ENCODE measurements at places on chromosomes 5 and 9.

GRCh38 chr5:151086905-151087360 lies 6.1 kb upstream of the TNIP1 start:
- no peak for DNase-seq

DNA sequence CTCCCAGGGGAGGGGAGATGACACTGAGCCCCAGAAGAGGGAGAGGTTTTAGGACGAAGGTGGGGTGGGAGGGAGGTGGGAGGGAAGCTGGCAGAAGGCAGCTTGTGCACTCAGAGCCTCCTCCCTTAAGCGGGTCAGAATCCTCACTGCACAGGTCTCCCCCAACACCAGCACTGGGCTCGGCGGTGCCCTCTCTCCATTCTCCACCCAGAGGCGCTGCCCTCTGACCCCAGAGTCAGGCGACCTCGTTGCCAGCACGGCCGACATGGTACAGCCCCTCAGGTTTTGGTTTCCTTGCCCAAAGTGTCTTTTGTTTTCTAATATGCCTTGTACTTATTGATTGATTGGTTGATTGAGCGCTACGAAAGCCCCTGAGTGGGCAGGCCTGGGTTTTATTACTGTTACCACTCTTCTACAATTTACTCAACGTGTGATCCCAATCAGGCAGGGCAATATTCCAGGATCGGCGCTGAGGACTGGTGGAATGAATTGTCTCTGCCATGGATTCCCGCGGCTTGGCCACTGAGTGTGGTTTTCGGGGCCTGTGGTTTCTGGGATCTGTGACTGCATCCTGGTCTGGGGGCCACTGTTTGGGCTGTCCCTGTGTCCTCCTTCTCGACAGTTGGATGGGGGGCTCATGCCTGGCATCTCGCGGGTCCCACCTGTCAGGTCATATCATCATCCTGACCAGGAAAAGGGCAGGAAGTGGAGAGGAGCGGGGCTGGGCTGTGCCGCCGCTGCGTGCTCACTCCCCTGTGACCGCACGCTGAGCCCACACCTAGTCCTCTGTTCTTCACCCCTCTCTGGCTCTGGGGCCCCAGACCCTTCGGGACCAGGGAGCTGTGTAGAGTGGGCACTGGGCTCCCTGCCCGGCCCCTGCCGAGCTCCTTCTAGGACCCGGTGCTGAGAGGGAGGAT lies 9.6 kb upstream of the FCN2 start:
- no peak for DNase-seq

DNA sequence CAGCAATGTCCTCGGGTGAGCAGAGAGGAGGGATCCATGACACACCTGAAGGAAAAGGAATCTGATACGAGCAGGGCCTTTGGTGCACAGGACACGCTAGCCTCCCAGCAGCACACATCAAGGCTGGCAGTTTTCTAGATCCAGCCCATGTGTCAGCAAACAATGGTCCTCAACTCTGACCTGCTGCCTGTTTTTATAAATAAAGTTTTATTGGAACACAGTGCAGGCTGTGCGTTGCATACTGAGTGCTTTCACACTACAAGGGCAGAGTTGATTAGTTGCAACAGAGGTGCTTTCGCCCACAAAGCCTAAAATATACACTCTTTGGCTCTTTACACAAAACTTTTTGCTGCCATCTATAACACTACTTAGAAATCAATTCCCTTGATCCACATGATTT lies 147.1 kb downstream of the MYO10 start:
- no peak for DNase-seq

GRCh38 chr9:113737517-113738271 lies 138.4 kb upstream of the ZNF618 start:
- DNase-seq: no peak

DNA sequence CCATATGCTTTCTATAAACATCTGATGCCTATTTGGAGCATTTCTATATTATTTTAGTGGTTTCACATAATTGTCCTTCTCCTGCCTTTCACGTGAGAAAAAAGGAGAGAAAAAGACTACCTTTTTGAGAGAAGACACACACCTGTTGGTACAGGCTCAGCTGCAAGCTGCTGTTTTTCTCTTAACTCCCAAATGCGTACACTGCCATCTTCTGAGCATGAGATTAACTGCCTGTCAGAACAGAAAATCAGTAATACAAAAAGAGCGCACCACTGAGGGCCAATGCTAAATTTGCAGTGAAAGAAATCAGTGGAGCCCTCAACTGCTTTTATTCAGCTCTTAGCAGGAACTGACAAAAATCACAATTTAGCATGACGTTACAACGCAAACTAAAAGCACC lies 54.9 kb downstream of the WDR41 start:
- no peak for DNase-seq

- DNase-seq: no peak
Observed at GRCh38 chr5:143400541-143401226, 2.8 kb downstream of the NR3C1 start.

DNA sequence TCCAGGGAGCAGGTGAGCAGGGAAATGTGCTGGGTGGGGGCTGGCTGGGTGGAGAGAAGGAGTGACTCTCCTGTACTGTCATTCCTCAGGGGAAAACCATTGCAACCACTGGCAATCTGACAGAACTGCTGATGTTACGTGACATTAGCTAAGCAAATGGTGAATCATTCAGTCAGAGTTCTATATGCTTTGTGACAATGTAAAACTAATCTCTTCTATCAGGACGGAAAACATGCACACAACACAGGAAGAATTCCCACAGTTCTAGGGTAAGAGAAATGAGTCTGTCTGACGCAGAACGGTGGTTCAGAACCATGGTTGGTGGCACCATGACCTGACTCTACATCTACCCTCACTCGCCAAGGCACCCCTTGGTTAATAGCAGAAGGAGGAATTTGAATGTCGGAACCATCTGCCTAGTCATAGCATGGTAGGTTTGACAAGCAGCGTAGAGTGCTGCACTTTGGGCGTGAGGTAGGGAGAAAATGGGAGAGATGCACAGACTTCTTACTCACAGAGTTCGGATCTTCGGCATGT lies 243.6 kb upstream of the PANK3 start:
- no peak for DNase-seq

DNA sequence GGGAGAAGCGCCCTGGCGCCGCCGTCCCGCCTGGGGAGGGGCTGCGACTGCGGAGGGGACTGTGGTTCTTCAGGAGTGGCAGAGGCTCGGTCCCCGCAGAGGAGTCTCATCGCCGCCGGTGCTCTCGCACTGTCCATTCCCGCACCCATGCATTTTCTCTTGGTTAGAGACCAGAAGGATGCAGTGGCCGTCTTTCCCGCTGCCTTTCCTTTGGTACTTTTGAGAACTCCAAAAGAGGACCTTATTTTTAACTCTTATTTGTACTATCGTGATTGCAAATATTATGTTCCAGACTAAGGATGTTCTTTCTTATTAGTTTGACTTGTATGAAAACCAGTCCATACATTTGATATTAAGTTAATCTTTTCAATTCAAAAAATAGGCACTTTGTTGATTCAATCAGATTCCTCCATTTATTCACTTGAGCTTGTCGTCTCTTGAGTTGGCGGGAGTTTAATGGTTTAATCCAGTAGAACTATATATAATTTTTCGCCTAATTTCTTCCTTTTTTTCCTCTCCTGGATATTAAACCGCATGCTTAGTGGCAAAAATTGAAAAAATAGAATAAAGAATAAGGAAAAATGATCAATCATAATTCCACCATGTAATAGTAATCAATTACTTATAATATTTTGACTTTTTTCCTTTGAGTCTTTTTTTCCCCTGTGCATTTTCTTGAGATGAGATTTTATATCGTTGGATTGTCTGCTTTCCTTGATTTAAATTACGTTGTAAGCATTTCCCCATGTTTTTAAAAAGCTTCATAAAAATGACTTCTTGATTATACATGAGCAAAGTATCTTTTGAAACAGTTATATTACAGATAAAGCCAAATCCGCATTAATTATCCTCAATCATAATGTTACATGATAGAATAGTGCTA lies 861 bp downstream of the ZFYVE16 start:
- DNase-seq: no peak

DNA sequence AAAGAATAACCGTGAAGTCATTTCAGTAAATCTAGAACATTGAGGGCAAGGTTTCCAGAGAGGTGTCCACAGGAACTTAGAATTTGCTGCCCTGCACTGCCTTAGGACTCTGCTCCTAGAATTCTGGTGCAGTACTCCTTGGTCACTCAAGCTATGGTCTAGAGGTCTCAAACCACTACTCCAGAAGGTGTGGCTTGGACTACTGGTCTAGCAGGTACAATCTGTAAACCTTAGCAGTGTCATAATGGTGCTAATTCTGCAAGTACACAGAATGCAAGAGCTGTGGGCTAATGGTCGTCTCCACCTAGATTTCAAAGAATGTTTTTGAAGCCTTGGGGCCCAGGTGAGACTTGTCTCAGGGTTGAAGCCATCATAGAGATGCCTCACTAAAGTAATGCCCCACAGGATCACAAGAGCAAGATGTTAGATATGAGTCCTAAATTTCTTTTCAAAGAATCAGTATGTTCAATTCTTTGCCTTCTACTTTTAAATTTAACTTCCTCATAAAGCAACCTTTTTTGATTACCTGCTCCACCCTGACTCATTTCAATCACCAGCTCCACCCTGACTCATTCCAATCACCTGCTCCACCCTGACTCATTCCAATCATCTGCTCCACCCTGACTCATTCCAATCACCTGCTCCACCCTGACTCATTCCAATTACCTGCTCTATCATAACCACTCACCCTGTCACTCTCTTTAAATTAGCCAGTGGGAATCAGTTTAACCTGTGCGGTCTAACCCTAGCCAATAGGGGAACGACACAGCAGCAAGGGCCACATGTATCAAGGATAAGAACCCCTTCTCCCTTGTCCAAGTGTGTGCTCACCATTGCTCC lies 1111.8 kb upstream of the ACO1 start:
- no peak for DNase-seq

- no peak for DNase-seq
Observed at GRCh38 chr9:69122082-69122548, 52.0 kb upstream of the TJP2 start.

GRCh38 chr5:138601444-138601843 lies 26.2 kb upstream of the HSPA9 start:
- DNase-seq: no peak

DNA sequence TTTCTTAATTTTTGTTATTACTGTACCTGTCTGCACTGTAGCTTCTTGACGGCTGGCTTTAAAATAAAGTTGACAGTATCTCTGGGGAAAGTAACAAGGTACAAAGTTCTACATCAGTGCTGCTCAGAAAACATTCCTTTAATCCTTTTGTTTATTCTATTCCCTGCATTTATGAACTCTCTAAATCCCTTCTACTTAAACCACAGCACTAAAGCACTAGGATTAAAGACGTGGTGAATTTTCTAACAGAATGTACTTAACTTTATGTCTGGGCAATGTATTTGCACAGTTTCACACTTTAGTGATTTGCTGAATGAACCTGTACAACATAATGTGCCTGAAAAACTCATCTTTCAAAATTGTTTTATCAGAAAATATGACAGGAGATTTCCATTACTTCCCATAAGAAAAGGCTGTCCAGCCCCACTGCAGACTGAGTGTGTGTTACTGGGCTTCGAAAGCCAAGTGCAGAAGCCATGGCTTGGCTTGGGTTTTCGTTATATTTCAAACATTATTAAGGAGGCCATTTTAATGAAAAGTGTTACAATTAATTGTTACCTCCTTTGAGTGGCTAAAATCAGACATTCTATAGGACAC lies 43.8 kb downstream of the LHFPL2 start:
- DNase-seq: no peak

GRCh38 chr9:89534515-89535287 lies 36.8 kb upstream of the SEMA4D start:
- DNase-seq: no peak

DNA sequence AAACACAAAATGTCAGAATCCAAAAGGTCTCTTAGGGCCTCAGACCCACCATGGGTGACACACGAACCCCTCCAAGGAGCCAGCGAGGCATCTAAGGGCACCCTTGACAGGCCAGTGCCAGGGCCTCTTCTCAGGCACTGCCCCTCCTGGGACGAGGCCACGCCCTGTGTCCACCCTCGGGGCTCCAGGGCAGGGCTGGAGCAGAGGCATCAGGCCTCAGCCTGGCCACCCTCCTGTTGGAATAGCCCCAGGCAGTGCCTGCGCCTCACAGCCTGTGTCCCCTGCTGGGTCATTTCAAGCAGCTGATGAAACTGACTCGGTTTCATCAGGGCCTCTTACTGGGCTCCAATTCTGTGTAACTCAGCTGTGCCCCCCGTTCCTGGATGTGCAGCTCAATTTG lies 32.8 kb upstream of the SUSD3 start:
- no peak for DNase-seq

DNA sequence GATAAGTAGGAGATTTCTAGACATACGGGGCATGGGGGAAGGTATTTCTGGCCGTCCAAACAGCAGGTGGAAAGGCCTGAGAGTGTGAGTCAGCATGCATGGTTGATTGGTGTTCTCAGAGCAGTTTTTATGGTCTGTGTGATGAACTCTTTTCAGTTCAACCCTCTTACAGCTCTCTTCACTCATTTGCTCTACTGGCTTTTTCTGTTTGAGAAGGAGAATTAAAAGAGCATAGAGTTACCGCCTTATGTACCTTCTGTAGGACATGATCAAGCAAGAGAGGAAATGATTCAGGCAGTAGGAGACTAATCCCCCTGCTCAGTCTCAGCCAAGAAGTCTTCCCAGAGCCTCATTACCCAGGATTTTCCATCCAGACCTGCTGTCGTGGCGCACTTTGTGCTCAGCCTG lies 92.4 kb downstream of the PRDM6 start:
- DNase-seq: no peak

DNA sequence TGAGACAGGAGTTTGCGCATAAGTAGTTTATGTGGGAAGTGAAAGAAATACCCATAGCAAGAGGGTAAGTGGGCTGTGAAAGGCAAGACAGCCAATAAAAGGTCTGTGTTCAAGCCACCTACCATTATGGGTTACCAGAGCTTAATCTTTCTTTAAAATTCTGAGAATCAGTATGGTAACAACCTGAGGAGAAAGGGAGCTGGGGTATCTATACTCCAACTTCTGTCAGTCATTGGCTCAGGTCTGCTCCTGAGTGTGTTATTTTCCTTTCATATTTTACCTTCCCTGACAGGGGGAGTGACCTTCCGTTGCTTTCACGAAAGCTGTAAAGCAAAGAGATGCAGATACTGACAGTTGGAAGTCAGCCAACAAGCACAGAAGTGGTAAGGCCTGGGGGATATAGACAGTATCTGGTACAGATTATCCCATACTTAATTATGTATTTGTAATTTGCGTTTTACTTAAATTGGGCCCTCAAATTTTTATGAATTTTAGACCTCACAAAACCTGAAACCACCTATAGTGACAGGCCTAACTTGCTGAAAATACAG lies 233.4 kb downstream of the RAB3C start:
- DNase-seq: no peak

GRCh38 chr5:36570301-36571095 lies 35.9 kb upstream of the SLC1A3 start:
- DNase-seq: no peak

All from NCI-H1048 (cell line).